WERI-Rb-1 (cell line): ENCODE measurements at places on chromosomes 2 and 18.
A peak's percentile ranks its signal among the peaks of the same experiment; 100 is the strongest.

GRCh38 chr18:48137374-48138081 is 207.1 kb upstream of the SMAD2 start:
- no peak for DNase-seq

GRCh38 chr2:166516712-166517303 is 22.8 kb upstream of the SCN7A start:
- DNase-seq, result peak; percentile 42

GRCh38 chr2:43199492-43200488 is 26.6 kb downstream of the ZFP36L2 start:
- no peak for DNase-seq

DNA sequence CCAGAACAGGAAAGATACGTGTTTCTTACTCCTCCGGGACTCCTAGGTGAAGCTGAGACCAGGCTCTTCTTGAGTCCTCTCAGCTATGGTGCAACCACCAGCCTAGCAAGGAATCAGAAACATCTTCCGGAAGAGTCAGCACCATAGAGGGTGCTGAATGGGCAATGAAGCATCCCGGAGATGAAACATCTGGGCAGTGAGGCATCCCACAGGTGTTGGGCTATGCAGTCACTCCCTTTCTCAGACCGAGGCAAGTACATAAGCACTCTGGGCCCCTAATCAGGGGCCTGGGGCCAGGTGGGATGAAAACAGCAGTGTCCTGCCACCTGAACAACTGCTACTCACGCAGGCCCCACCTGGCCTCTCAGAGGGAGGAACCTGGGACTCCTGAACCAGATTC is 1.4 kb upstream of the CAPN10 start:
- DNase-seq, result no peak

GRCh38 chr2:21361957-21362486 is 238.3 kb downstream of the TDRD15 start:
- no peak for DNase-seq

DNA sequence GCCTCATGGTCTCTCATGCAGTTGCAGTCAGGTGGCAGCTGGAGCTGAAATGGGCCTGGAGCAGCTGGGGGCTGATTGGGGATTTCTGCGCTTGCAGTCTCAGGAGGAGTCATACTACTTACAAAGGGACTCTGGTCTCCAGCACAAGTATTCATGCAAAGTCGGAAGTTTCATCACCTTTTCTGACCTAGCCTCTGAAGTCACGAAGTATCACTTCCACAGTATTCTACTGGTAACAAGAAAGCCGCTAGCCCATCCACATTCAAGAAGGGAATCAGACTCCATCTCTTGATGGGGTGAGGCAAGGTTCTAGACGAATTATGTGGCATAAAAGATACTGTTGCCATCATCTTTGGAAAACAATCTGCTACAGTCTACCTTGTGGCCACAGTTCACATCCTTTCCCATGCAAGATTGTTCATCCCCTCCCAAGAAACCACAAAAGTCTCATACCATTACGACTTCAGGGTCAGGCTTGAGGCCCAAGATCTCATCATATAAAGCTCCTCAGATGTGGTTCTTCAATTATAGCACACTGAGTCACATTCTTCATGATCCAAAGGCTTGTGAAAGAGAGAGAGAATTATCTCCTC is 95.3 kb downstream of the SMC6 start:
- DNase-seq, result no peak

GRCh38 chr18:33576999-33577646 is 896 bp upstream of the ASXL3 start:
- no peak for DNase-seq

DNA sequence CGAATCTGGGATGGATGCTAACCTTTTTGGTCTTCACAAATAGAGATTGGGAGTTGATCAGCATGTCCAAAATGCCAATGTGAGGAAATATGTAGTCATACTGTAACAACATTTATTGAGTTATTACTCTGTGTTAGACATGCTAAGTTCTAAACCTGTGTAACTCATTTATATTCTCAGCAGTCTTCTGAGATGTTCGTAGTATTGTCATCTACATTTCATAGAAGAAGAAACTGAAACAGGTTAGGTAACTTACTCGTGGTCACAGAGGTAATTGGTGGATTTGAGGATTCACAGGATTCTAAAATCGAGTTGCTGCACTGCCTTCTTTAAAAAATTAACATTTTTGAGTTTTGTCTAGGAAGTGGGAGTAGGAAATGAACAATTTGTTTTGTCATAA is 162.1 kb downstream of the UBE2E3 start:
- no peak for DNase-seq

DNA sequence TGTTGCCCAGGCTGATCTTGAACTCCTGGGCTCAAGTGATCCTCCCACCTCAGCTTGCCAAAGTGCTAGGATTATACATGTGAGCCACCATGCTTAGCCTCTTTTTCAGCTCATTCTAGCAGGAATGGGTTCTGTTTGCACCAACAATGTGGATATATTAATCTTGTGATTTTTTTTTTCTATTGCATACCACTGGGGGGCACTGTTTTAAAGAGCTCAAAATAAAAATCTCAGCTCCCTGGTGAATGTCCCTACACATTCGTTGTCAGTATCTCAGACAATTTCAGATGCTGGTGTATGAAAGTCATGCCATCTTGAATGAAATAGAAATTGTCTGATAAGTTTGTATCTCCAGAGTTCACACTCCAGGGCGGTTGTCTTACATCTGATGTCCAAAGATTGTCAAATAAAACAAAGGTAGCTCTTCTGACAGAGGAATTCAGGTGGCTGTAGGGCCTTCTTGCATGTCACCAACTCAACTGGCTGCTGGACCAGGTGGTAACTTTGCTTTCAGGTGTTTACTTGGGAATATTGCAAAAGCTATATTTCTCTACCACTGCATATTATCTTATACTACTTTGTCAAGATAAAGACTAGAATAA is 3.1 kb upstream of the MATN3 start:
- no peak for DNase-seq

- DNase-seq, result no peak
Observed at GRCh38 chr2:111250448-111251030, 129.8 kb downstream of the BCL2L11 start.

DNA sequence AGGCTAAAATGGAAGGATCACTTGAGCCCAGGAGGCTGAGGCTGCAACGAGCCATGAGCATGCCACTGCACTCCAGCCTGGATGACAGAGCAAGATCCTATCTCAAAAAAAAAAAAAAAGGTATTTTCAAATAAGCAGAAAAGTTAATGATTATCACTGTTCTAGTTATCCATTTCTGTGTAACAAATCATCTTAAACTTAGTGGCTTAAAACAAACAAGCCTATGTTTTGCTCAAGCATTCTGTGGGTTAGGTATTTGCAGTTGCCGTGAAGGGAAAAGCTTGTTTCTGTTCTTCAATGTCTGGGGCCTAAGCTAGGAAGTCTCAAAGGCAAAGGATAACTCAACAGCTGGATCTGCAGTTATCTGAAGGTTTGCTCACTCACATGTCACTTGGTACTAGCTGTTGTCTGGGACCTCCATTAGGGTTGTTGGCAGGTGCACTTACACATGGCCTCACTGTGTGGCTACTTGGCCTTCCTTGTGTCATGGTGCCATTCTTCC is 14.1 kb downstream of the MFF start:
- DNase-seq, result no peak

- DNase-seq, result no peak
Observed at GRCh38 chr2:144390424-144391020, 129.4 kb downstream of the ZEB2 start.

- no peak for DNase-seq
Observed at GRCh38 chr18:58091099-58091611, 47.1 kb downstream of the NEDD4L start.

GRCh38 chr2:111896024-111896423 is 2.4 kb upstream of the MERTK start:
- no peak for DNase-seq
